ENCODE measurements at places on chromosomes 16 and 17. TPM values are rescaled to one million over a fixed set of nuclear protein-coding genes. Genes with fewer than 3 reads are reported as not detected.

CLEC18A gene
- total RNA-seq = 0.20 TPM

ST6GALNAC2 gene
- total RNA-seq = 0.51 TPM

GTF3C1 gene
- 54.6 TPM for total RNA-seq

ZG16 gene
- total RNA-seq = not detected

APOH gene
- 6.7 TPM for total RNA-seq

VWA3A gene
- total RNA-seq = 0.04 TPM

ST3GAL2 gene
- total RNA-seq = 23.2 TPM

PDXDC1 gene
- 77.1 TPM for total RNA-seq

KRT9 gene
- total RNA-seq = not detected

NPIPA2 gene
- 1.8 TPM for total RNA-seq

PIRT gene
- total RNA-seq = not detected

MAPT gene
- total RNA-seq = 1.8 TPM

BCL7C gene
- 41.3 TPM for total RNA-seq

ARHGAP44 gene
- total RNA-seq = 2.4 TPM

PERCC1 gene
- not detected for total RNA-seq

TEPSIN gene
- 27.6 TPM for total RNA-seq

MILR1 gene
- 1.6 TPM for total RNA-seq

TMEM107 gene
- total RNA-seq = 21.4 TPM

RUNDC3A gene
- 1.1 TPM for total RNA-seq

ODAD4 gene
- total RNA-seq = 1.6 TPM

BCAS3 gene
- 9.9 TPM for total RNA-seq

ETV4 gene
- 67.7 TPM for total RNA-seq

ATP2A1 gene
- total RNA-seq = 1.4 TPM

AHSP gene
- total RNA-seq = not detected

TBC1D26 gene
- not detected for total RNA-seq

GNGT2 gene
- total RNA-seq = 0.72 TPM

SCNN1G gene
- total RNA-seq = 3.3 TPM

CEP131 gene
- 6.9 TPM for total RNA-seq

CLCN7 gene
- total RNA-seq = 73.1 TPM

OTOP2 gene
- total RNA-seq = 0.09 TPM

C16orf92 gene
- total RNA-seq = not detected

HBQ1 gene
- 6.1 TPM for total RNA-seq

SHBG gene
- total RNA-seq = 0.43 TPM

CRHR1 gene
- 0.07 TPM for total RNA-seq

HSD17B2 gene
- total RNA-seq = 0.14 TPM

Data from A549 treated with dexamethasone at 1 μM for 4 hours (cell line).